Neural crest cell (in vitro differentiated cells): ENCODE measurements at places on chromosomes 1 and 21. TPM values are rescaled to one million over a fixed set of nuclear protein-coding genes. Genes with fewer than 3 reads are reported as not detected.

DNA sequence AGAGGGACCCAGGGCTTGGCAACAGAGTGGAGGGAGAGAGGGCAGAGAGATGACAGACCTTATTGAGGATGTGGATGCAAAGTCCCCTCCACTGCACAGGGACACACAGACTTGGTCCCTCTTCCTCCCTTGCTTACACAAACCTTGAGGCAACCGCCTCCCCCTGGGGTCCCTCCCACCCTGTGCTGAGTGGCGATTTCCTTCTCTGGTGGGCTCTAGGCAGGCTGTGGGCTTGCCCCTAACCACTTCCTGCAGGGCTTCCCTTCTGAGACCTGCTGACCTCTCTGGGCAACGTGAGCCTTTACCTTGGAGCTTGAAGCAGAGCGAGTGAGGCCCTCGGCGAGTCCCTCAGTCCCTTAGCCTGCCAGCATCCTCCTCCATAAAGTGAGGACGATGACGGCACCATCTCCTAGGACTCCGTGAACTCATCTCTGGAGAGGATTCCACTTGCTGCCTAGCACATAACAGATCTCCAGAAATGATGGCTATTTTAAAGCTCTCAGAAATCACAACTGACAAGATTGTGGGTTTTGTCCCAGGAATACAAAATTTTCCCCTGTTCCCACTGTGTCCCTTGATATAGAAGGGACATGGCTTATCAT is 25.0 kb downstream of the KIAA1614 start:
- no peak for DNase-seq

GRCh38 chr21:42721341-42721824 is 68.0 kb downstream of the PDE9A start:
- no peak for DNase-seq

TNFRSF14 gene
- 0.61 TPM in 2 replicates for total RNA-seq

GRCh38 chr1:228009116-228009827 is 2.5 kb downstream of the WNT3A start:
- no peak for DNase-seq

DNA sequence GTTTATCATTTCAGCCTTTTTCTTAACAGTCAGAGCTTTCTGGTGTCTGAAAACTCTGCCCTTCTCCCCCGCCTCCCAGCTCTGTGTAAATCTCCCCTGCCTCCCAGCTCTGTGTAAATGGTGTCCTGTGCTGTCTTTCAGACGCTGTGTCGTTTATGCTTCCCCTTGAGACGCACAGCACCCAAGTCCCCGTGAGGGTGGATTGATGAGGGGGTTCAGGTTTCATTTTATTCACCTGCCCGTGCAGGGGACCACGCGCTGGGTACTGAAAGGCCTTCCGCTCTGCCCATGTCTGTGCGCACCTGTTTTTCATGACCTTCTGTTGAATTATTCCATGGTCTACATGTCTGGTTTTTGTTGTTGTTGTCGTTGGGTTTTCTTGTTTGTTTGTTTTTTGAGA is 108.2 kb upstream of the COL6A1 start:
- no peak for DNase-seq

DNA sequence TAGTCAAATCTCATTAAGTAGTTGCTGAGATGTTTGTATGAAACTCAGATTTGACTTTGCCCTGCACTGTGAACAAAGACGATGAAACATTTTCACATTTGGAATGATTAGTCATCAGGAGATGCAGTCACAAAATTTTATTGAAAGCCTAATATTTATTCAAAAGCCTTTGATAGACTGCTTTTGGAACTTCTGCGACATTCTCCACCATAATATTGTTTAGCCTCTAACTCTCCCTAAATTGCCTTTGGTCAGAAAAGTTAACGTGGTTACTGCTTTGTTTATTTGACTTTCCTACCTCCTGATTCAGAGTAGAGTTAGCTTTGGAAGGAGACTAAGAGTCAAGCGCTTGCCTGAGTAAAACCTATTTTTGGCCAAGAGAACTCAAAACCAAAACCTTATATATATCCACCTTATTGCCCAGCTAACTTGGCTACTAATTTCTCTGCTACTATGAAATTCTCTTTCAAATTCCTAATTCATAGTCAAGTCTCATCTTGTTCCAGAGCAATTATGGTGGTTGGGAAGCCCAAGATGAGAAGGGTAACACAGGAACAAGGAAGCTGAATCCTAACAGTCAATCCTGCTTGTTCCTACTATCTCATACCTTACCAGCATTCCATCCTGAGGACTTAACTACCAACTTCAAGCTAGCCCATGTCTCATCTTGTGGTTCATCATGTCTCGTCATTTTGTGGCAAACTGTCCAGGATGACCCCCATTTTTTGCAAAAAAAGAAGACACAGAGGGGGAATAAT is 429.6 kb downstream of the USP25 start:
- no peak for DNase-seq

DNA sequence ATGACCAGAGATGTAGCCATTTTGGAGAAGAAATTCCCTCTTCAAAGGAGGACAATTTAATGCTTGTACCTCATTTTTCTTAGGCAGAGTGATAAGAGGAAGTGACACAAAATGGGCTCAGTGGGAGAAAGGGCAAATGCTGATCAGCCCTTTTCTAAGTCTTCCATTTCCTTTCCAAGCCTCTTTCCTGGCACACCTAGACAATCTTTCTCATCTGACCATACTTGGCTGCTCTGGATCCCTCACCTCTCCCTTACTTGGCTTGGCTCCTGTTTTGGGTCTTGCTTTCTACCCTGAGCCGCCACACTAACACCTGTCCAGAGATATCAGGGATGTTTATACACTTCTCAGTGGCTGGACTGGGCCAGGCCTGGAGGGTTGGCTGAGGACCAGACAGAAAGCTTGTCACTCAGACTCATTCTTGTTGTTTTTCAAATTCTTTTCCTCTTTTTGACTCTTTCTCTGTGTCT is 13.1 kb downstream of the TXNIP start:
- no peak for DNase-seq

DNA sequence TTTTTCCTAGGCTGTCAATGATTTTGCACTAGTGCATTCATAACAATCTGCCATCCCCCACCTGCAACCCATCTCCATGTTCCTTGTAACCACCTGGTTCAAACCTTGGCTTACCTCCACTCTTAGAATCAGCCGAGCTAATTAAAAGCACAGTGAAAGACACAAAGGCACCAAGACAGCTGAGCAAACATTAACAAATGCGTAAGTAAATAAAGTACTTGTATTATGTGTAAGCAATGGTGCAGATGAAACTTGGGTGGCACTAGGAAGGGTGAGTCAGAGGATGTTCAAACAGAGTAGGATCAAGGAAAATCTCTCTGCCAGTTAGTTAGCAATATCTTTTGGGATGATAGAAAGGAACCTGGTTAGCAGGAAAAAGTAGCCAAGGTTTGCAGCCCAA is 5.1 kb upstream of the FOXJ3 start:
- no peak for DNase-seq

DNA sequence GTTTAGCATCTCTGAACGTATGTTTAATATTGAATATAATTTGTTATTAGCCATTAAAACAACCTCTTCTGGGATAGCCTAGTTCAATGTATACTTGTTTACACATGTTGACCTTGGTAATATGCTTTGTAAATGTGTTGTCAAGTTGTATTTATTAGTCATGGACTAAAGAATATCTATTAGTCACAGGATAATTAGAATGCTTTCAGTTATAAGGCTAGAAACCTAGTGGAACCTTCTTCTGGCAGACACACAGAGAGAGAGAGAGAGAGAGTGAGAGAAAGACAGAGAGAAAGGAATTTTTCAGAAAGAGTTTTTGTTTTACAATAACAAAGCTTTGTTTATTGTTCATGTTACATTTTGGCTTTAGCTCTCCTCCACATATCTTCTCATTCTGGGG is 181.1 kb upstream of the APP start:
- no peak for DNase-seq

LRRC3 gene
- 9.6 and 10.1 TPM in 2 replicates for total RNA-seq

DIO1 gene
- not detected in 2 replicates for total RNA-seq

DNA sequence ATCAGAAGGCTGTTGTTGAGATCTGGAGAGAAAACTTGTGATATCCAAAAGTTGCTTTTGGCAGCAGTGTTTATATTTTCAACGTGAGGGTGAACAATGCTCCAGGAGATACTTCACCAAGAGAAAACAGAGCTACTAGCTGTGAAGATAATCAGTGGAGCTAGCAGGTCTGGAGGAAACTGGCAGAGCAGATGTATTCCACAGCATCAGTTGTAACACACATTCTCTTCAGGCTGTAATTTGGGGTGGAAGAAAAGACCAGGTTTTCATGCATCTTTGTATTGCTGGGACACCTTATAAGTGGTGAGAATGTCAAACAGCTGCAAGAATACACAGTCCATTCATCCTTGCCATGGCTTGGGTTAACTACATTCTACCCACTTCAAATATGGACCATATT is 22.0 kb downstream of the AHCYL1 start:
- no peak for DNase-seq

- no peak for DNase-seq
Measured at GRCh38 chr1:237701534-237701933, 189.2 kb downstream of the ZP4 start.

TNFRSF18 gene
- total RNA-seq: not detected in 2 replicates

SPATA21 gene
- total RNA-seq: not detected in 2 replicates

DNA sequence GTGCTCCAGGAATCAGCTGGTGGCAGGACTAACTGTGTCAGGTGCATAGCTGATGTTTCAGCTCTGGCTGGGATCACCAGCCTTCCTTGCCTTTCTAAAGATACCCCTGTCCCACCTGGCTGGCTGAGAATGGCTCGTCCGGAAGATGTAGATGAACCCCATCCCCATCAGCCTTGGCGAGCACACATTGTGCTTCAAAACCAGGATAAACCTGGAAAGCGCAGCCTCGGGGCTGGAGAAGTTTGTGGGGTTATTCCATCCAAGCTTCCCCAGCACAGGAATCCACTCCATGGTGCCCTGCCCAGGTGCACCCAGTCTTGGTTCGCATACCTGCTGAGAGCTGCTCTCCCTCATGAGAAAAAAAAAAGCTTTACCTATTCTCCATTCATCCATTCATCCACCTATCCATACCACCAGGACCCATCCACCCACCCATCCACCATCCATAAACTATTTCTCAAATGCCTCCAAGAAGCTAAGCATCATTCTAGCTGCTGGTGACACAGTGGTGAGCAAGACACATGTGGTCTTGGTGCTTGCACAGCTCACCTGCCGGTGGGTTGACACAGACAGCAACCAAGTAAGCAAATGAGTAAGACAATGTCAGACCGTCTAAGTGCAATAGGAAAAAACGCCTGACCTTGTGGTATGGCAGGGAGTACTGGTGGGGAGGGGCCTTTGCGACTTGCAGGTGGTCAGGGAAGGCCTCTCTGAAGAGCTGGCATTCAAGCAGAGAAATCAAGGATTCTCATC is 94.0 kb downstream of the DMRTB1 start:
- no peak for DNase-seq

- DNase-seq: no peak
Measured at GRCh38 chr1:89762386-89762778, 58.5 kb upstream of the LRRC8D start.

TRAPPC3 gene
- 48.6 and 52.8 TPM in 2 replicates for total RNA-seq

- DNase-seq: no peak
Measured at GRCh38 chr1:4084048-4084431, 184.0 kb upstream of the C1orf174 start.

DNA sequence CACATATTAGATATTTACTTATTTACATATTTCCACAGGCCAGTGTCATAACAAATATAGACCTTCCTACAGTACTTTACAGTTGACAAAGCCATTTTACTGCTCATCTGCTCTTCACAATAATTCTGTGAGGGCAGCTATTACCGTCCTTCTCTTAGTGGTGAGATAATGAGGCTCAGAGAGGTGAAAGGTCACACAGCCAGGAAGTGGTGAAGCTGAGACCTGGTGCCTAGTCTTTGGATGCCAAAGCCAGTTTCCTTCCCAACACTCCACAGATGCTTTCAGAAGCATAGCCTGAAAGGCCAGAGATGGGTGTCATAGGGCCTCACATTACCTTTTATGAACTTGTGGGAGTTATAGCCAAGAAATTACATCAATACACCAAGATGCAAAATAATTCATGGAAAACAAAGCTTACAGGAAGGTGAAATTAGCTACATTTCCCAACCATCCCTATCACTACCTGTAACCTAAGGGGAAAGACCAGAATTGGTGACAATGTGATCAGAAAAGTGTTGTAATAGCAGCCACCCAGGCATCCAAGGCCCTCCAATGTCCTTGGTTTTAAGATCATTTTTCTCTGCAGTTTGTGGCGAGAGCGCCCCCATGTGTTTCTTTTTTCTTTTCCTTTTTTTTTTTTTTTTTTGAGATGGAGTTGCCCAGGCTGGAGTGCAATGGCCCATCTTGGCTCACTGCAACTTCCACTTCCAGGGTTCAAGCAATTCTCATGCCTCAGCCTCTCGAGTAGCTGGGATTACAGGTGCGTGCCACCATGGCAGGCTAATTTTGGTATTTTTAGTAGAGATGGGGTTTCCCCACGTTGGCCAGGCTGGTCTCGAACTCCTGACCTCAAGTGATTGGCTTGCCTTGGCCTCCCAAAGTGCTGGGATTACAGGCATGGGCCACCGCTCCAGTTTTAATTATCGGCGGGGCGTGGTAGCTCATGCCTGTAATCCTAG is 26.5 kb upstream of the RPL11 start:
- DNase-seq: no peak

TNFRSF9 gene
- total RNA-seq: 0.23 and 0.28 TPM in 2 replicates

DNA sequence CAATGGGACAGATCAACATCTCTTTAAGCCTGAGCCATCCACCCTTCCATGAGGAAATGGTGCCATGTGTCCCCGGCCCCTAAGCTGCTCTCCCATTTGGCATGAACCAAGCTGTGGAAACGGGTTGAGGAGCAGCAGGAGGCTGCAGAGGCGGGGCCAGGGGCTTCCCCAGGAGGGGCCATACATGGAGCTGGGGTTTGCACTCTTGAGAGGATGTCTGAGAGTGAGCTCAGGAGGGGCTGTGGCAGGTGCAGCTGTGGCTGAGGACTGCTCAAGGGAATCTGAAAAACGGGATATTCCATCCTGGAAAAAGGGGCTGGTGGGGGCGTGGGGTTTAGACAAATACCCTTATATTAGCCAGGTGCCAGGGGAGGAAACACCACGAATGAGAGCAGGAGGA is 7.1 kb upstream of the CLEC20A start:
- no peak for DNase-seq

DNA sequence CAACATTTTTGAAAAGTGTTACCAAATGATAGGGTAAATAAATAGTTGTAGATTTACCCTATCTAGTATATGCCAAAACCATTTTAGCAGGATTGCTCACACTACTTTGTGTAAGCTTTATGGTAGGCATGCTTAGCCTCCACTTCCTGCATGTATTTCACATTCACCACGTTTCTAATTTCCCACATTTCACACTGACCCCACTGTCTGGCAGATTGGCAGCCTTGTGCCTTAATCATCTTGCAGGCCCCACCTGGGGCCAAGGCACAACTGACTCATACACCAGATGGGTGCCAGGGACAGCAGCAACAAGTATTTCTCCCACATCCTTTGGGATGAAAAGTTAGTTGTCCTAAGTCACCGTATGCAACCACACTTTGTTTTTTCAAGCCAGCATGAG is 21.2 kb upstream of the CENPF start:
- no peak for DNase-seq

TCEA3 gene
- 1.2 and 1.5 TPM in 2 replicates for total RNA-seq

GRCh38 chr1:28548318-28548717 is 4.6 kb upstream of the TRNAU1AP start:
- DNase-seq: no peak

- DNase-seq: peak; percentile 58
Measured at GRCh38 chr1:231691618-231692259, 65.1 kb downstream of the DISC1 start.
